Activated T-cell treated with anti-CD3 and anti-CD28 coated beads, Interleukin-2, amount 50 U/mL, for 4 hours (primary cell): ENCODE measurements at places on chromosomes 16 and 17. TPM values are rescaled to one million over a fixed set of nuclear protein-coding genes. Genes with fewer than 3 reads are reported as not detected.

- DNase-seq = no peak
Measured at GRCh38 chr16:49129935-49130334, 151.7 kb downstream of the CBLN1 start.

DNA sequence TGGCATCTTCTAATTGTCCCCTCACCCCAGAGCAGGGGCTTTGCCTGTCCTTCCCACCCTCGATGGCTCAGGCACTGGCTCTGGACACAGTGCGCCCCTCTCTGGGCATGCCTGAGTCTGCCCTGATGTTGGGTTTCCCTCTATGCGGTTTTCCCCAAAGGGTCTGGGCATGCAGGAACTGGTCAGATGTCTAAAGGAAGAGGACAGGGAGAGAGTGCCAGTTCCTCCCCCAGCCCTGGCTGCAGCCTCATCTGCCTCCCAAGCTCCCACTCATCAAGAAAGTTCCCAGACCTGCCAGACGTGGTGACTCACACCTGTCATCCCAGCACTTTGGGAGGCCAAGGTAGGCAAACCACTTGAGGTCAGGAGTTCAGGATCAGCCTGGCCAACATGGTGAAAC lies 41.3 kb upstream of the PABPN1L start:
- no peak for DNase-seq

- DNase-seq = no peak
Measured at GRCh38 chr16:35194681-35195080, 1735.3 kb downstream of the TP53TG3F start.

HEXD gene
- total RNA-seq = 19.9 TPM

CD300C gene
- total RNA-seq = not detected

SLC4A1 gene
- not detected for total RNA-seq

SMTNL2 gene
- total RNA-seq = not detected
